ENCODE measurements at places on chromosomes 11 and 22.
A peak's percentile ranks its signal among the peaks of the same experiment; 100 is the strongest.

GRCh38 chr11:10866893-10867331, 9.1 kb upstream of the ZBED5 start:
- no peak for DNase-seq

DNA sequence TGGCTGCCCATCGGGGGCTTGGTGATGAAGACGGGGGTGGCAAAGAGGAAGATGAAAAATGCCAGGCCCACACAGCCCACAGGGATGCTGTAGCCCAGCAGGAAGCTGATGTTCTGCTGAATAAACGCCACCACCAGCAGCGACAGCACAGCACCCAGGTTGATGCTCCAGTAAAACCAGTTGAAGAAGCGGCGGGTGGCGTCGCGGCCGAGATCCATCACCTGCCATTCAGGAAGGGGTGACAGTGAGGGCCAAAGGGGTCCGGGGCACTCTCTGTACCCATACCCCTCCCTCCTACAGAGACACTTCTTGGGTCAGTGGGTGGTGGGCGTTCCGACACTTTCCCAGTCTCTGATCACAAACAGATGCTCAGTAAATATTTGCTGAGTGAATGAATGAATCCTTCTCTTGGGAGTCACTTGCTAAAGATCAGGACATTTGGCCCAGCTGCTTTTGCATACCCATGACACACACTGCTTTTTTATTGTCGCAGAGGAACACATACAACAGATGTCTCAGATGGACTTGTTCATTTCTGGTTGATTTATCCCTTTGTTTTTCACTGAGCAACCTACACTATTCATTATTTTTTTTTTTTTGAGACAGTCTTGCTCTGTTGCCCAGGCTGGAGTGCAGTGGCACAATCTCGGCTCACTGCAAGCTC, 5.2 kb downstream of the SLC15A3 start:
- no peak for DNase-seq

- peak; percentile 45 for DNase-seq
These were observed 105.3 kb upstream of the E2F8 start for GRCh38 chr11:19345848-19346681.

DNA sequence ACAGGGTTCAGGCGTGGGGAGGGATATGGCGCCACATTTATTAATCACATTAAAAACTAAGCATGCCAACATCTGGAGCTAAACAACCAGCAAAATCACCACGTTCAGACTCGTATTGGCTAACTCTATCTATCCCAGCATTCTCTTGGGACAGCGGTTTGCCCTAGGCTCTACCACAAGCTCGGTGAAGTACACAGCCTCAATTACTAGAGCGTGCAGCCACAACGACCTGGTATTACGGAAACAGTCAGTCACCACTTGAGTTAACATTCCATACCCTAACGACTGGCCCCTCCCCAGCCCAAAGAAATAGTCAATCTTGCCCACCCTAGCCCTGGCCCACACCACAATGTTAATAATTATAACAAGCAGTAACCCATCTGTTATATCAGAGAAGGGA, 32.1 kb downstream of the APOL5 start:
- DNase-seq = no peak

GRCh38 chr11:72203163-72203562, 11.2 kb downstream of the FOLR1 start:
- DNase-seq = no peak

GRCh38 chr11:64492561-64492960, 98.5 kb upstream of the SLC22A12 start:
- DNase-seq = no peak

Measured in nucleus accumbens (tissue), 56 donors.